ENCODE measurements at places on chromosomes 1 and 21.

- DNase-seq = no peak
These were observed 64.9 kb downstream of the FGGY start for GRCh38 chr1:59361766-59362165.

- DNase-seq = no peak
These were observed 185.9 kb downstream of the COQ8A start for GRCh38 chr1:227125929-227126545.

DNA sequence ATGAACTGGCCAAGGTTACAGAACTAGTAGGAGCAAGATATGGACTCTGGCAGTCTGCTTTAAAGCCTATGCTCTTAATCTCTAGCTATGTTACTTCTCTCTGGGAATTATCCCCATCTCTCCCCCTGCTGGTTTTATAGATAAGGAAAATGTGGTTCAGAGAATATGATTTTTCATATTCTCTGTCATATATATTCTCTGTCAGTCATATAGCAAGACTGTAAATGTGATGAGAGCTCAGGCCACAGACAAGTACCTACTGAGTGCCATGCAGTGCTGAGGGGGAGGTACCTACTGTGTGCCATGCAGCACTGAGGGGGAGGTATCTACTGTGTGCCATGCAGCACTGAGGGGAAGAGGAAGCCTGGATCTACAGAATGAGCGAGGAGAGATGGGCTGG is 220.3 kb upstream of the FGGY start:
- no peak for DNase-seq

- DNase-seq = no peak
These were observed 1.2 kb downstream of the FGGY start for GRCh38 chr1:59298026-59298583.

DNA sequence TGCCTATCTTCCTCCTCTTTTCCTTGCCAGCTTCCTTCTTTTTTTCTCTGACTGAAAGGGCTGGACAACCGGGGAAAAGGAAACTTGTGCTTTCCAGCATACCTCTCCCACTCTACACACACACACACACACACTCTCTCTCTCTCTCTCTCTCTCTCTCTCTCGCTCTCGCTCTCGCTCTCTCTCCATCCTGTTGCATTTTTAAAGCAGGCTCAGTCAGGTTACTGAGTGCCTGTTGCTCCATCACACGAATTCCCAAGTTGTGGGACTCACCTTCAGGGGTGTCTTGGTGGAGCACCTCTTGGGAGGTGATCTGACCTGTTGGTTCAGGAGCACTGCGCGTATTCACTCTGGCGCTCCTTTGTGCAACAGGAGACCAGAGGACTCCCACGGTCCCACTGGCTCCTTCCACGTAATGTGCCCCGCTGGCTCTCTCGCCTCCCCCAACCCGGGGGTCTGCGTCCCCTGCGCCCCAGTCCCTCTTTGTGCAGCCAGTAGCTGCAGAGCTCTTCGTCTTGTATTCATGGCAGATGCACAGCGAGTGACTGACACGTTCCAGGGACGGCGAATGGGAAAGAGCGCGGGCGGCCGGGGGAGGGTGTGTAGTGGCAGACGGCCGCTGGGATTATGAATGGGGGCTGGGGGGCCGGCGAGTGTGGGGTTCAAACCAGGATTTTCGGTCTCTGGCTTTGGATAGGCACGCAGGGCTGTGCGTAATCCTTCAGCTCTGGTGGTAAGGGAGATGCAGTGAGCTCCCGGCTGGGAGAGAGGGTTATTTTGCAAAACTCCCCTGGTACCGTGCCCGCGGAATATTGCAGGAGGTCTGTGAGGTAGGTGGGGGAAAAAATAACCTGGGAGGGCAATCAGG is 660 bp upstream of the PDE4B start:
- no peak for DNase-seq
